ENCODE measurements at places on chromosomes 13 and 19.
A peak's percentile ranks its signal among the peaks of the same experiment; 100 is the strongest.

DNA sequence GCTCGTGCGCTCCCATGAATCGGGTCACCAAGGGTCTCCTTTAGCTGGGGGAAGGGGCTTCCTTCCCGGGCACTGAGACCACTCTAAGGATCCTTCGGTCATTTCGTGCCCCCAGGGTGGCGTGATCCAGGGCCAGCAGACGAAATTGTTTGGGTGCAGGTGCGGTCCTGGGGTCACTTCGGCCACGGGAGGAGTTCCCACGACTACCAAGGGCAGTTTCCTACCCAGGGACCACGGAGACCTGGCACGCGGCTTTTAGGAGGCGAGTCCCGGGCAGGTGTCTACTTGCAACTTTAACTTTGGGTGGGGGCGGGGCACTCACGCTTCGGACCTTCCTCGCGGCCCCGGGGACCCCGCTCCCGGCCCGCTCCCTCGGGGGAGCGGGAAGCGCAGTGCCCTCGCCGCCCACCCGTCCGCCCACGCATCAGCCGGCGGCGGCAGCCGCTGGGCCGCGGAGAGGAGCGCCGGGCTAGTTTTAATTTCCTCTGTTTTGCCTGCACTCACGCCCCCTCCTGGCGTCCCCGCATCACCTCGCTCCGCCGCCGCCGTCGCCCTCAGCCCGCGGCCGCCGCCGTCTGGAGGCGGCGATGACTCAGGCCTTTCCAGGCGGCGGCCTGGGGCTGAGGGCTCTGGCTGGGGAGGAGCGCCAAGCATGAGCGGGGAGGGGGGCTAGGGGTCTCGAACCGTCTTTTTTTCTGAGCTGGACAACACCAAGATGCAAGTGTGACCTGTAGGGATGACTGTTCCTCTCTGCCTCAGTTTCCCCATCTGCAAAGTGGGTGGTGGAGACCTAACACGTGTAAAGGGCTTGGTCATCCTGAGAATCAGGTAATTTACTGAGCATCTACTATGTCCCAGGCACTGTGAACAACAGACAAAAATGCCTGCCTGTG, 21.8 kb downstream of the OLFM2 start:
- peak; percentile 63 for DNase-seq

- no peak for DNase-seq
These were observed 642.1 kb upstream of the ARGLU1 start for GRCh38 chr13:107209824-107210722.

DNA sequence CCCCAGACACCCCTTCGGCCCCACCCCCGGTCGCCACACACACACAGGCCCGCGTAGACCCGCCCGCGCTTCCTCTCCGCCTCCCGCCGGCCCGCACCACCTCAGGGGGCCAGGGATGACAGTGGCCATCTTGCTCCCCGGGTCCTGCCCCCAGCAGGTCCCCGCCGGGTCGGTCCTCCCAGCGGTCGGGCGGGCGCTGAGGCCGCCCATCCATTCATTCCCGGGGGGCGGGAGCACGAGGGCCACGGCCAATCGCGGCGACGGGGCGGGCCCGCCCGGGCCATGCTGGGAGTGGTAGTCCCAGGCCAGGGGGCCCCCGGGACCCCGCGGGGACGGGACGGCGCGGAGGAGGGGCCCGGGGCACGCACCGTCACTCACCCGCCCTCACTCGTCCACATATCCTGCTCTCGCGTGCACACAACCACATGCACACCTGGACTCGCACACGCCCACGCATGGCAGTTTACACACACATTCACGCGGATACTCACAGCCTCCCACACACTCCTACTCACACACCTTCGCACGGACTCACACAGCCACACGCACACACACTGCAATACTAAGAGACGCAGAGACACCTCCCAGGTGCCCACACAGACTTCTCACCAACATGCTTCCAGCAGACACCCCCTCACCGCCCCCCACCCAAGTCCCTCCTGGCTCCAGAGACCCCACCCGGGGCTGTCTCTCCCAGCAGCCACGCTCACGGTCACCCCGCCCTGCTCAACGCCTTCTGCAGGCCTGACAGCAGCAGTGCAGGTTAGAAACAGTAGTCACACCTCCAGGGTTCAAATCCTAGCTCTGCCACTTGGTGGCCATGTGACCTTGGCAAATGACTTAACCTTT, at the start of gene DPF1:
Gene DPF1 (minus strand): TSS at position 209 of the 849 bp plus-strand sequence. CDS start 80 bp downstream, at position 129.
- peak; percentile 80 for DNase-seq

GRCh38 chr13:30705680-30706079, 29.7 kb upstream of the ALOX5AP start:
- DNase-seq, result peak; percentile 34

GRCh38 chr13:32938314-32938713, 77.9 kb upstream of the KL start:
- no peak for DNase-seq

DNA sequence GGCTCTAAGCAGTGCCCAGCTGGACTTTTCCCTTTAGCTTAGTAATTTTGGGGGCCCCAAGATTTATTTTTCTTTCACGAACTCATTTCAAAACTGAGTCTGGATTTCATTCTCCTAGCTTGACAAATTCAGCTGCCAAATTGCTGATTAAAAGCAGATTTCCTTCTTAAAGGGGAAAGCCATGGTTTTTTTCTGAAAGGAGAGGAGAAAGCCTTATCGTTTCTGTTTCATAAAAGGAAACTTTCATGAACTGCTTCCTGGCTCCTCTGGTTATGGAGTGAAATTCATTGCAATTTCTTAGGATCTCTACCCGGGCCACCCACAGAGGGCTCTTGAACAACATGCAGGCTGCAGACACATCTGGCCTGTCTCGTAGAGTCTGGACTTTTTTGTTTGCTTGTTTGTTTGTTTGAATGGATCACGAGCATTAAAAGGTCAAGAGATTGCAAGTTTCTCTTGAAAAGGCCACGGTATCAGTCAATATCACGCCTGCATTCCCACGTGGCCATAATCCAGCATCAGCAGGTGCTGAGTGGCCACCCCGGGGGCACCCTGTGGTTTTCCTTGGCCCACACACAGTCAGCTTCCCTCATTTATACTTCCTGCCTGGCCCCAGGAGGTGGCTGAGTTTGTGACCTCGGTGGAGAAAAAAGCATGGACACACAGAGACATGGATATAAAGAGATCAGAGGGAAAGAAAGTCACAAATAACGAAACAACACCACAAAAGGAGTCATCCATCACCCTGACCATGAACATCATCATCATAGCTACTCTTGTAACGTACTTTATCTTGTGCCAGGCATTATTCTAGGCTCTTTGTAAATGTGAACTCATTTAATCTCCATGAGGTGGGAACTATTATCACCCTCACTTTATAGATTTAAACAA, 10.5 kb upstream of the KLK4 start:
- no peak for DNase-seq

DNA sequence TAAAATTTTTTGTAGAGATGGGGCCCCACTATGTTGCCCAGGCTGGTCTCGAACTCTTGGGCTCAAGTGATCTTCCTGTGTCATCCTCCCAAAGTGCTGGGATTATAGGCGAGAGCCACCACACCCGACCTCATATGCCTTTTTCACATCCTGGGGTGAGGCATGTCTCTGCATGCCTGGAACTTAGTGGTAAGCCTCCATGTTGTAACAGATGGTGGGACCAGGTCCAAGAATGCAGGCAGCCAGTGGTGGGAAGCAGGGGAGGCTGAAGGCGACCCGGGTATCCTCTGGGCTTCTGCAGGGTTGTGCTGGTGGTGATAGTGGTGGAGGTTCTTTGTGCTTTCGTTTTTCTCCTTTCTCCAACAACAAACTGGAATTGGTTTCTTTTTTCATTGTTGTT, 30.1 kb upstream of the CCDC124 start:
- no peak for DNase-seq

- no peak for DNase-seq
These were observed at the start of gene SHC2 for GRCh38 chr19:460877-461720. Gene SHC2 (minus strand): TSS chr19:461033. CDS start chr19:460996, 37 bp downstream.

DNA sequence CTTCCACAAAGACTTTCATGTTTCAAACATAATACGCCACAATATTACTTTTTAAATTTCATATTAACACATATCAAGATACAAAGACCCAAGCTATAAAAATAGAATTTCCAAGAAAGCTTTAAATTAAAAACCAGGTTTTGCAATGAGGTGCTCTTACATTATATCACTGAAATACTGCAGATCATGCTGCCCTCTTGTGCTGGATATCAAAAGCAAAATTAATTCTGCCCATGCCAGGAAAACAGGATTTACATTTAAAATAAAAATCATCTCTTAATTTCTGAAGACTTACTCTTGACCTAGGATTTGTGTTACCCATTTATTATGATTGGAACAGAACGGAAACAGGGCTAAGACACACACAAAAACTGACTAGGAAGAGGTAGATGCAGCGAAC, 145.0 kb downstream of the ABCC4 start:
- DNase-seq, result no peak

DNA sequence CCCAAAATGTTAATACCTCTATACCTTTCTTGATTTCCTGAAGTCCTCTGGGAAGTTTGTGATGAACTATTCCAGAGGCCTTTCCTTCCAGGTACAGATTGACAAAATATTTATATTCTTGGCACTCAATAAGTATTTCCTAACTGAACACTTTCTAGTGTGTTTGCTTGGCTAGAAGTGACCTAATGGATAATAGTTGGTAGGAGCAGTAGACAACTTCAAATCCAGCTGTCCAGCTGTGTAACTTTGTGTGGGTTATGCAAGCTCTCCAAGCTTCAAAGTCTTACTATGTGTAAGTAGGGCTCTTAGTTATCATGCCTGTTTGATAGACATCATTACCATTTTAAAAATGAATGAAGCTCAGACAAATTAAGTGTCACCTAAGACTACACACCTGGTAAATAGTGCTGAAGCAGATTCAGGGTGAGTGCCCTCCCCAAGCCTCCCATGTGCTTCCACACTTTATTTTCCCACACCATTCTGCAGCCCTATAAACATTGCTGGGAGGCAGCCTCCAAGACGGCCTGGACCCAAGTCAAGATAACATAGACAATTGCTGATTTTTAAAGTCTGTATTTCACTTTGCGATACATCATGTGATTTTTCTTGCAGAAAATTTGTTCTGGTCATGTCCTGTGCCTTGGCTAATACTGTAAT, 196.6 kb downstream of the NALCN start:
- no peak for DNase-seq

DNA sequence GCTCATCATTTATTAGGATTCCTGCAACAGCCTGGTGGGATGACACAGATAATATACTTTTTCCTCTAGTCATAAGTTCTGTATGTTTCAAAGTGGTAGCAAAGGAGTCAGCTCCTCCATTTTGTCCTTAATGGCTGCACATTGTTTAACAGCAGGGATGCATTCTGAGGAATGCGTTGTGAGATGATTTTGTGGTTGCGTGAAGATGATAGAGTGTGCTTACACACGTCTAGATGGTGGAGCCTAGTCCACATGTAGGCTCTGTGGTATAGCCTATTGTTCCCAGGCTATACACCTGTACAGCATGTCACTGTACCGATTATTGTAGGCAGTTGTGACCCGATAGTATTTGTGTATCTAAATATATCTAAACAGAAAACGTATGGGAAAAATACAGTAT, 4.6 kb downstream of the SMARCA4 start:
- no peak for DNase-seq

GRCh38 chr19:44685877-44686276, 13.1 kb upstream of the CEACAM16 start:
- DNase-seq, result peak; percentile 67

DNA sequence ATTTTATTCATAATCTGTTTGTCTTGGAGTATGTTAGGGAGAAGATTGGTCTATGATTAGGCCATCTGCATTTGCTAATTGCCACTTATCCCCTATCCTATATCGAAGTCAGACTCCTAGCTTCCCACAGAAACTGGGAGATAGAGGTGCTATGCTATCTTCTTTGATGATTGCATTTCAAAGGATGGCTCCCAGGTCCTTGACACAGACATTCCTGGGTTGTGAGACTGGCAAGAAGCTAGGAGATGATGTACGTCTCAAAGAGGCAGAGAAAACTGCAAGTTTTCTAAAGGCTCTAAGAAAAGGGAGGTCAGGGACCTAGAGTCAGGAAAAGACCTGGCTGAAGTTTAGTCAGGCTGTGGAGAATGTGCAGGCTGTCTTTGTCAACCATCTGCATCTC, 1251.9 kb downstream of the PCDH17 start:
- no peak for DNase-seq

GRCh38 chr13:72963762-72964161, 95.0 kb upstream of the KLF5 start:
- no peak for DNase-seq

- no peak for DNase-seq
These were observed 26.9 kb downstream of the POU2F2 start for GRCh38 chr19:42105368-42105767.

GRCh38 chr19:6935618-6936017, 48.2 kb downstream of the ADGRE1 start:
- DNase-seq, result no peak

DNA sequence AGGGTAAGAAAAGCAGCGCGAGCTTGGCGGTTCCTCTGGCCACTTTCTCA, at the start of gene DMRTC2:
Gene DMRTC2 (plus strand): TSS at position 42 of the 50 bp plus-strand sequence. CDS start 2,387 bp downstream, outside the sequence.
- DNase-seq, result no peak

Measured in PC-9 (cell line).